Activated T-cell treated with anti-CD3 and anti-CD28 coated beads, Interleukin-2, amount 50 U/mL, for 1 hour (primary cell): ENCODE measurements at places on chromosomes 16 and 17.

DNA sequence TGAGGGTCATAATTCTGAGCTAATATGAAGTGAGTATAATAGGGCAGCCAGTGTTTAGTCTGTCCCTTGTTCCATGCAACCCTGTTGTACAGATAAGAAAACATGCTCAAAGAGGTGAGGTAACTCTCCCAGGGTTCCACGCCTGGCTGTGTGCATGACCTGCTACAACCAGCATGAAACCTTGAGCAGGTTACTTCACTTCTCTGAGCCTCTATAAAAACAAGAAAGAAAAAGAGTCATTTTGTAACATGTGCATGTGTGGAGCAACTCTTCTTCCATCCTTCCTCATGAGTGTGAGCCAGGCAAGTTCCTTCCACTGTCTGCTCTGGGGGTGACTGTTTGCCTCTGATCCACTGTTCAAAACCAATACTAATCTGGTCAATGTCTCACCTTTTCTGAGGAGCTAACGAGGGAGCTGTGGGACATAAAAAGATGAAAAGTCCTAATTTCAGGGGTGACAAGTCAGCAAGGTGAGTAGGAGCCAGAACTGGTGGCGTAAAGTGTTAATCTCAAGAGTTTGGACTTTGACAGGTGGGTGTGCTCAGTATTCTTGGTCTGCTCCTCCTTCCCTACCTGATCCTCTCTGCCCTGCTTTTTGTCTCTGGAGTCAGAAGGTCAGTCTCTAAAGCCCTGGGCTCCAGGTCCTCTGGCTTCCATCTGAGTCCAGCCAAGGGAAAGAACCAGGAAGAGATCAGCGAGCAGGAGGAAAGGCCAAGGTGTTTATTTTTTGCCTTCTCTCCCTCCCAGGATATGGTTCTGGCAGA is 21.5 kb downstream of the GFOD2 start:
- DNase-seq: no peak

- no peak for DNase-seq
Observed at GRCh38 chr17:36197387-36197703, 787 bp upstream of the CCL3L1 start.

DNA sequence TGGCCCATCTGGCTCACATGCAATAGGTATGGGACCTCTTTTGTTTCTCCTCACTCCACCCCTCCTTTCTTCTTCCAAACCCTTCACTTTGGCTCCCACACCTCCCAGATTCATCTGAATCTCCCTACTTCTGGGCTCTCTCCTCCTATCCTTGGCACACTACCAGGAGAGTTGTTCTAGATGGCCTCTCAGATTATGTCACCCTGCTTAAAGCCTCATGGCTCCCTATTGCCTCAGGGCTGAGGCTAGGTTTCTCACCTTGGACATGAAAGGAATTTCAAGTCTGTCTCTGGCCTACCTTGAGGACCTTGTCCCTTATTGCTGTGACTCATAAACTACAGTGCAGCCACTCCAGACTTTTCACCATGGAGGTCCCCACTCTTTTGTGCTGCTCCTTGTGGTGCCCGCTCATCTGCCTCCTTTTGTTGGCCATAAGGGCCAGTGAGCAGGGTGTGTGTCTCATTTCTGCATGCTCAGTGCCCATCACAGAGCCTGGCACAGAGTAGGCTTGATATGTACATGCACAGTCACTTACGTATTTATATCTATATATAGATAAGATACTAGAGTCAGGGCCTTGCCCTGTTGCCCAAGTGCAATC is 1.0 kb upstream of the MFAP4 start:
- DNase-seq: no peak

GRCh38 chr16:1674751-1675664 is 3.1 kb upstream of the JPT2 start:
- no peak for DNase-seq

DNA sequence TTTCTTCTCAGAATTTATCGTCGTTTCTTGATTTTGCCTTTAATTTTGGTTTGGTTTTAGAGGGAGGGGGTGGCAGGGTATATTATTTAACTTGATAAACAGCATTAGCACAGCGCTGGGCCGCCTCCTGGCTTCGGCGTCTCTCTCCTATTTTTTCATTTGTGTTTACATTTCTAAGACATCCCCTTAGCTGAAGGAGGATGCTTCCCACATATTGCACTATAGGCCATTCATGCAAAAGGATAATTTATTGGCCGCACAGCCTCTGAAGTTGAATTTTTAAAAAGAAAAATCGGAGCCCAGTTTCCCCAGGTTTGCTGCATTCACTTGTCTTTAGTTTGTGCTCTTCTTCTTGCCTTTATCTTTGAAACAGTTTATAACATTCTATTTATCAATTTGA is 497.4 kb upstream of the ZFHX3 start:
- DNase-seq: no peak

DNA sequence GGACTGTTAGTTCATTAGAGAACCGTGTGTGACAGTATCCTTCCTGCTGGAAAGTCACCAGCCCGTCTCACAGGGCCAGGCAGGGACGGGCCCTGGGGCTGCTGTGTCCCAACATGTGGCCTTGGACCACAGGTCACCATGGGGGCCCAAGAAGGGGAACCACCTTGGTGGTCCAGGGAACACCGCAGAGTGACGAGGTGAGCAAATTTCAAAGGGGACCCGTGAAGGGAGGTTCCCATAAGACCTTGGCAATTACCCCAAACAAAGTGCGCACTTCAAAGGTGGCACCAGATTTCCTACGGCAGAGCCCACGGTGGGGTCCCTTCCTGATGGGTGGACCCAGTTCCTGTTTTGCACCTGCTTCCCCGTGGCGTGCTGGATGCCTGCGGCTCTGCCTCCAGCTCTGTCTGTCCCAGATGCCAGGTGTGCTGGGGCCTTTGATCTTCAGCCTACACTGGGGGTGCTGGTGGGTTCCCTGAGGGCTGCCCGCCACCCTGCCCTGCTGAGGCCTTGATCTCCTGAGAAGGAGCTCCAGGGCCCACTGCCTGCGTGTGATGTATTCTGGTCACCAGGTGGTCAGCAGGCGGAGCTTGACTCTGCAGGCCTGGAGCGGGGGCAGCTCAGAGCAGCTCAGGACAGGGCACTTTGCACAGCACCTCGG is 27.0 kb downstream of the SLC7A5 start:
- no peak for DNase-seq

GRCh38 chr16:17273142-17273561 is 197.6 kb downstream of the XYLT1 start:
- DNase-seq: no peak

DNA sequence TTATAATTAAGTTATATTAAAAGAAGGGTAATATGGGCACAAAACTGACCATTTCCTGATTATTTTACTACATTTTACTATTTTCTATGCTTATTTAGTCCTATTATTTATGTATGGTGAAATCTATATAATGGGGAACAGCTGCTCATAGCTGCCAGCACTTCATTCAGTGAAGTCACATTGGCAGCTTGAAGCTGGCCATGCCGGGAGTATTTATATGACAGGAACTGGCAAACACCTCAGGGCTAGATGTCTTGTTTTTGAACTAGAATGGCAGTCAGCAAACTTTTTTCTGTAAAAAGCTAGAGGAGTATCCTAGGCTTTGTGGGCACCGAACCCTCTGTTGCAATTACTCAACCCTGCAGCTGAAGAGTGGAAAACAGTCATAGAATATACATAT is 104.1 kb downstream of the CDH13 start:
- no peak for DNase-seq

DNA sequence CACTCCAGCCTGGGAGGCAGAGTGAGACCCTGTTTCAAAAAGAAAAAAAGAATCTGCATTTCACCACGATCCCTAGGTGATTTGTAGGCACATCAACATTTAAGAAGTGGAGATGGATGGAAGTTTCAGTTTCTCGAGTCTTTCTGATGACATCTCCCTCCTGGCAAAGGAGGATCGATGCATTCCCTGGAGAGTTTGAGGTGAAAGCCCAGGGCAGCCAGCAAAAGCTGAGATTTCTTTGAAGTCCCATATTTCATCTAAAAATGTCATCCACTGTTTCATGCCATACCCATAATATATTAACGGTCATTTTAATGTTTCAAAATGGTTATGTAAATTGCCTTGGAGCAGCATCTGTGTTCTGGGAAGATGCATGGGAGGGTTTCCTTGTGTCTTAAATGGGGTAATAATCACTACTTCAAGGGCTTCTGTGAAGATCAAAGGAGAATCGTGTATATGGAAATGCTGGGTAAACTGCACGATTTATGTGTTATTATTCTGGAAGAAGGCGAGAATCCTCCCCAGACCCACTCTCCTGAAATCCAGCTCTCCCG is 63.4 kb downstream of the KATNIP start:
- DNase-seq: no peak

GRCh38 chr16:72785171-72785570 is 262.8 kb downstream of the ZFHX3 start:
- no peak for DNase-seq

DNA sequence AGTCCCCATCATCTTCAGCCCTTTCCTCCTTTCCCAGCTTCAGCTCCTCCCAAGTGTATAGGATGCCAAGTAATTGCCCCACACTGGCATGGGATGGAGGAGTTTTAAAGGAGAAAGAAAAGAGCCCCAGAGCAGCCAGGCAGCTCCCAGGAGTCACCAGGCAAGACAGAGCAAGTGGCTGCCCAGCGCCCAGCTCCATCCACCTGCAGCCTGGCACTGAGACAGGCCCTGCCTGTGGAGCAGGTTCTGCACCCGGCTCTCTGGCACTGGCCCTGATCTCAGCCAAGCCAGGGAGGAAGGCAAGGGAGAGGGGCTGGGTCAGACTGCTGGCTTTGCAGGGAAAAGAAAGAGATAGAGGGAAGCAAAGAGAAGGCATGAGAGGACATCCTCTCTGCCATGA is 21.7 kb downstream of the FOXN1 start:
- no peak for DNase-seq

- no peak for DNase-seq
Observed at GRCh38 chr17:6487251-6488007, 43.2 kb downstream of the PIMREG start.

GRCh38 chr17:80866050-80866793 is 125.4 kb upstream of the CHMP6 start:
- DNase-seq: peak; percentile 77

- DNase-seq: no peak
Observed at GRCh38 chr16:22757202-22757601, 56.8 kb upstream of the HS3ST2 start.

DNA sequence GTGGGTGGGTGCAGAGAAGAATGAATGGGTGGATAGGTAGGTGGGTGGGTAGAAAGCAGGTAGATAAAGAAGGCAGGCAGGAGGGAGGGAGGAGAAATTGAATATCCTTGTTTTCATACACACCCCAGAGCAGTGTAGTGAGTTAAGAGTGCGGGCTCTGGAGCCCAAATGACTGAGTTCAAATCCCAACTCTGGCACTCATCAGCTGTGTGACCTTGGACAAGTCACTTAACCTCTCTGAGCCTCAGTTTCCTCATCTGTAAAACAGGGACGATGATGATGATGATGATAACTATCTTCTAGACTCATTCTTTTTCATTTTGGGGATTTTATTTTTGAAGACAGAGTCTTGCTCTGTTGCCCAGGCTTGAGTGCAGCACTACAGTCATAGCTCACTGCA is 2.0 kb upstream of the IL21R start:
- no peak for DNase-seq

DNA sequence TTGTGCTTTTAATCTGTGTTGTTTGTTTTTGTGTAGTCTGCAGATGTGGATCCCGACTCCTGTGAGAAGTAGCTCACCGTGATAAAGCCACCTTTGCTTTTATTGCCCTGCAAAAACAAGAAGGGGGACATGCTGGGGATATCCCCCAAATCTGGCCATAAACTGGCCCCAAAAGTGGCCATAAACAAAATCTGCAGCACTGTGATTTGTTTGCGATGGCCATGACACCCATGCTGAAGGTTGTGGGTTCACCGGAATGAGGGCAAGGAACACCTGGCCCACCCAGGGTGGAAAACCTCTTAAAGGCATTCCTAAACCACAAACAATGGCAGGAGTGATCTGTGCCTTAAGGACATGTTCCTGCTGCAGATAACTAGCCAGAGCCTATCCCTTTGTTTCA is 15.1 kb downstream of the AHSP start:
- DNase-seq: no peak

DNA sequence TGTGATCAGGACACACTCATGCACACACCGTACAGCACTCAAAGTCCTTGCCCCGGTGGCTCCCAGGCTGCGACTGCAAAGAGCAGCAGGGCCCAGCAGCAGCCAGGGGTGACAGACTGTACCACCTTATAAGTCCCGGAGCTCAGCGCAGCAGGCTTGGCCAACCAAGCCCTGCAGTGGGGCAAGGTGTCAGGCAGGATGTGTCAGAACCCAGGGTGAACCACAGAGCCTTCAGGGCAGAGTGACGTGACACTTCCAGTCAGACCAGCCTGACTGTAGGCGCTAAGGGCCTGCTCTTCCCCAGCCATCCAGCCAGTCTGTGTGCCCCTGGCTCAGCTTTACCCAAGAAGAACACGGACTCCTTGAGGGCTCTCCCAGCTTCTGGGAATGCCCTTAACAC is 204.1 kb downstream of the COPRS start:
- DNase-seq: no peak

DNA sequence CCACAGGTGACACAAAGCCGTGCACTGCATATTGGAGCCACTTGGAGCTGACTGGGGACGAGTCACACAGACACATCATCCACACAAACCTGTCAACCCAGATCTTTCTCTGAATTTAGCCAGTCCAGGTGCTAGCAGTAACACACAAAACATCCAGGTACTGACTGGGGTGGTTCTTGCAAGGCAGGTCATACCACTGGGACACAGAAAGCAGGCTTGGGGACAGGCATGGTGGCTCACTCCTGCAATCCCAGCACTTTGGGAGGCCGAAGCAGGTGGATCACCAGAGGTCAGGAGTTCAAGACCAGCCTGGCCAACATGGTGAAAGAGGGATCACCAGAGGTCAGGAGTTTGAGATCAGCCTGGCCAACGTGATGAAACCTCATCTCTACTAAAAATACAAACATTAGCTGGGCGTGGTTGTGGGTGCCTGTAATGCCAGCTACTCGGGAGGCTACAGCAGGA is 14.9 kb downstream of the ENPP7 start:
- DNase-seq: no peak

DNA sequence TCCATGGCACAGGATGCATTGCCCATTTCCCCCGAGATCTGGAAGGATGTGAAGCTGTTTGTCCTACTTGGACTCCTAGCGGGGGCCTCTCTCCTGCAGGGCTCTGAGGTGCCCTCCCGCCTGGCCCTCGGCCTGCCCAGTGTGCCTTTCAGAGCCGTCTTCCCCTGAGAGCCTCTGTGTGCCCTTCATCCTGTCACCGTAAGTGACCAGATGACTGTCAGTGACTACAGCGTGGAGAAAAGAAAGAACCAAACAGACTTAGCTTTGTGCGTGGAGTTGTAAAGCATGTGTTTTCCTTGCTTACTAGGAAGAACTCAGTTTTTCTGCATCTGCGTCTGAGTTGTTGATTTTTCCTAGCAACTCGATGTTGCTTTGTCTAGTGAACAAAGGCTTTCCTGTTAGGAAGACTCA is 56.1 kb downstream of the BANP start:
- DNase-seq: no peak

- DNase-seq: no peak
Observed at GRCh38 chr17:79991924-79992648, 43.6 kb downstream of the TBC1D16 start.

DNA sequence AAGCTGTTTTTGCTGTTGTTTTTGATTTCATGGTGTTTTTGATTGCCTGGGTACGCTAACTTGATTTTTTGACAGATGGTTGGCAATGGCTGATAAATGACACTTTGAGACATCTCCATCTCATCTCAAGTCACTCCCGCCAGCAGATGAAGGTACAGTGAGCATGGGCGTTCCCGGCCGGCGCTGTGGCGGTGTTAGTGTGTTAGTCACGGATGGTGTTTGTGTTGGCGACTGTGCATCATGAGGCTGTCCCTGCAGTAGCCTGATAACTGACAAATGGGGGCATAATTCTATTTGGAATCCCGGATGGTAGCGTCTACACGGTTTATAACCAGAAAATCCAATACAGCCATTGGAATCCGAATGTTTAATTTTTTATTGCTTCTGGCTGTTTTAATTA is 81.6 kb upstream of the ZNF750 start:
- no peak for DNase-seq
